T-helper 2 cell (primary cell): ENCODE measurements at places on chromosomes 3 and 15.
A peak's percentile ranks its signal among the peaks of the same experiment; 100 is the strongest.

DNA sequence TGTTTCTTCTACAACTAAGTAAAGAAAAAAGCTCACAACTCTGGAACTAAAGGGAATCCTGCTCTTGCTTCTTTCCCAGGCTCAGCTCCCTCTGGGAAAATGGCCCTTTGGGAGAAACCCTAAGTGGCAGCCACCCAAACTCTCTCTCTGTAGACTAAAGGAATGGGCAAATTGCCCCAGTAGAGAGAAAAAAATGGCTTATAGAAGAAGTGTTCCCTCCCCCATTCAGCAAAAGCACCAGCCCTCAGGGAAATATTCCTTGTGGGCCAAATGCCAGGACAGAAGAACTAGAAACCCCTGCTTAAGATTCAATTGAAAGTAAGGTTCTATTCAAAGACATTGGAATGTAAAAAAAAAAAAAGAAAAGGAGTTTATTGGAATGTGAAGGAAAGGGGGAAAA, 603.7 kb upstream of the ALCAM start:
- DNase-seq: no peak

DNA sequence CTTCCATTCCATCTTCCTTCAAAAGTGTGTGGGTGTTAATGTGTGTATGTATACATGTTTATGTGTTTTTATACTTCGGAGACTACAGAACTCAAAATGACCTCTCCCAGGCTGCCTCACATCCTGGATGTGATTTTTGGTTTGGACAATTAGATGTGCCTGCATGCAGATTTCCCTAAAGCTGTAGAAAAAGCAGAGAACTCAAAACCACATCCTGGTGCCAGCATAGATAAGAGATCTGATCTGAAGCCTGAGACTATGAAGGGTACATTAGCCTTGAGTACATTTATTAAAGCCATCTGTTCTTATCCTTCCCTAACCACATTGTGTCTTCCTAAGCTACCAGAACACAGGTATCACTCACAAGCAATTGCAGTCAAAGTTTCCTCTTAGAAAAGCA, 319.4 kb upstream of the RASGRP1 start:
- peak; percentile 15 for DNase-seq

DNA sequence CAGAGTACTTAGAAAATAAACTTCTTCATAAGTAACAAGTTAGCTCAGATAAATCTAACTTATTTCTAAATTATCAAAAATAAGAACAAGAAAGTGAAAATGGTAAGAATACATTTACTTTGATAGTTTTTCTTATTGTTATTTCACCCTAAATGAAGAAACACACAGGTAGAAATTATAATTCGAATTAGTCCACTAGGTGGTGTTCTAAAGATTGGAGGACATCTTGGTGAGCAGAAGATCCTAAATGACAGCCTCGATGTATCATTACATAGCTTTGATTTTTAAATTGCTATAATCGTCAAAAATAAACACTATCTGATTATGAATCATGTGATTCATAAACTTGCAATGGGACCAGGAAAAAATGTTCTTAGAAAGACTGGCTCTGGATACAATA, 280.8 kb upstream of the UBE2E2 start:
- DNase-seq: no peak

DNA sequence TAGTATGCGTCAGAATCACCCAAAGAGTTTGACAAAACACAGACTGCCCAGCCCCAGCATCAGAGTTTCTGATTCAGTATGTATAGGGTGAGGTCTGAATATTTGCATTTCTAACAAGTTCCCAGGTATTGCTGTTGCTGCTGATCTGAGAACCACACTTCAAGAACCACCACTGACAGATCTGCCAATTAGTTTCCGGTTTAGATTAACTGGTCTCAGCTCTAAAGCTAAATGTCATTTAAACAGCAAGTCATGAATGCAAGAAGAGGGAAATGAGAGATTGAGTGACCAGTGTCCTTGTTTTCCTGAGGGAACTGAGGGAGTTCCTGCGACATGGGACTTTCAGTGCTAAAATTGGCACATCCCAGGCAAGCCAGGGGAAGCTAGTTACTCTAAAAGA, 305.0 kb downstream of the ZNF385D start:
- DNase-seq: no peak

- DNase-seq: no peak
These were observed 89.4 kb downstream of the PDE8A start for GRCh38 chr15:85071061-85071460.

- DNase-seq: no peak
These were observed 48.1 kb downstream of the STARD5 start for GRCh38 chr15:81275711-81276392.
